HFF-Myc (cell line): ENCODE measurements at places on chromosomes 1 and 21.
A peak's percentile ranks its signal among the peaks of the same experiment; 100 is the strongest.

- no peak for DNase-seq
Observed at GRCh38 chr1:1069711-1070676, 4.1 kb downstream of the RNF223 start.

GRCh38 chr1:14071581-14071980 lies 371.6 kb downstream of the PRDM2 start:
- no peak for DNase-seq

DNA sequence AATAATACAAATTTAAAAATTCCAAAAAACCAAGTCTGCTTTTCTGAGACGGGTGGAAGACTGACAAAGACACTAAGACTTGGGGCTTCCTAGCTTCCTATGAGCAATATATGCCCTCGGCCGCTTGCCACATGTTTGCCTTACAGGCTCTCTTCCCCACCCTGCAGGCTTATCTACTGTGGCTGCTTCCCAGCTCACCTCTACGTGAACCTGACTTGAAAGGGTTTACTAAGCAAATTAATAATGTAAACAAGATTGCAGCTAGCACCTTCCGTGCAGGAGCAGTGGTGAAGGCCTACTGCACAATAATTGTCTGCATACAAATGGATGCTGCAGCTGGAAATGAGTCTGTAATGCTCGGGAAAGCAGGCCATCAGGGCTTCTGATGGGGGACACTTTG lies 152.9 kb upstream of the DAB1 start:
- DNase-seq, result no peak

- DNase-seq, result no peak
Observed at GRCh38 chr1:11156441-11156840, 32.7 kb upstream of the ANGPTL7 start.

DNA sequence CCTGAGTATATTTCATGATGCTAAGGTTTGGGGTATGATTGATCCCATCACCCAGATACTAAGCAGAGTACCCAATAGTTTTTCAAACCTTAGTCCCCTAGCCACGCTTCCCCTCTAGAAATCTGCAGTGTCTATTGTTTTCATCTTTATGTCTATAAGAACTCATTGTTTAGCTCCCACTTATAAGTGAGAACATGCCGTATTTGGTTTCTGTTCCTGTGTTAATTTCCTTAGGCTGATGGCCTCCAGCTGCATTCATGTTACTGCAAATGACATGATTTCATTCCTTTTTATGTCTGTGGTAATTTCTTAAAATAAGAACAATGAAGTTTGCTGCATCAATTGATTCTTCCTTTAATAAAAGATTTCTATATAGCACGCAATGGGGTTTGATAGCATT lies 301.3 kb downstream of the PLPP3 start:
- no peak for DNase-seq

DNA sequence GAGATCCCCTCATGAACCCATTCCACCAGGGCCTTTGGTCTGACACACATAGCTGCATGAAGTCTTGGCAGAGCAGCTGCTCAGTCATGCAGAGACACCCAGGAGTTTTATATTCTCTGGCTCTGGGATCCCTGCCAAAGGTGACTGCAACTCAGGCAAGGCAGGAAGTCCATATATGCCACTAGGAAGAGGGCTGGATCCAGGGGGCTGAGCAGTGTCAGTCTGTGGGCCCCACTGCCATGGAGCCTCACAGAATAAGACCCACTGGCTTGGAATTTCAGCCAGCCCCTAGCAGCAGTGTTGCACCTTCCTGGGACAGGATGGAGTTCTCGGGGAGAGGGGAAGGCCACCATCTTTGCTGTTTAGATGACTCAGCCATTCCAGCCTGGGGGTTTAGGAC lies 199.7 kb downstream of the TBX15 start:
- peak; percentile 2 for DNase-seq
